Left cardiac atrium (tissue), 4 donors: ENCODE measurements at places on chromosomes 11 and 22.

DNA sequence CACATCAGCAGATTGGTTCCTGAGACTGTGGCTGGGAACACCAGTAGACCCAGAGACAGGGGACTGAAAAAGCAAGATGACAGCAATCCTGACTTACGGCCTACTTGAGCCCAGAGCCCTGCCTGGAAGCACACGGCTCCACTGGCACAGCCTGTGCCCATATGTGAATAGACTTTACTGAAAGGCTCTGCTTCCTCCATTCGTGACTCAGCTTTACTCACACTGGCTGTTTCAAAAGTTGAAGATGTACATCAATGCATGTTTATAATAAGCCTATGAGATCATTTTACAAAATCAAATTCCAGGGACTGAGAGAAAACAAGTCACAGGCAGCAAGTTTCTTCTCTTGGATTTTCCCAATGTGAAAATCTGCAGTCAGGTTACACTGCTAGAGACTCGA, 134.6 kb upstream of the TEAD1 start:
- no peak for DNase-seq

GRCh38 chr11:66879000-66879399, 22.1 kb downstream of the LRFN4 start:
- DNase-seq = no peak

- DNase-seq = peak; percentile 53
These were observed 37.6 kb downstream of the ZNF195 start for GRCh38 chr11:3341298-3341697.

GRCh38 chr22:24685531-24686190, 82.7 kb downstream of the GGT1 start:
- peak; percentile 47 for DNase-seq

GRCh38 chr11:10350334-10350733, 45.5 kb downstream of the ADM start:
- DNase-seq = no peak

DNA sequence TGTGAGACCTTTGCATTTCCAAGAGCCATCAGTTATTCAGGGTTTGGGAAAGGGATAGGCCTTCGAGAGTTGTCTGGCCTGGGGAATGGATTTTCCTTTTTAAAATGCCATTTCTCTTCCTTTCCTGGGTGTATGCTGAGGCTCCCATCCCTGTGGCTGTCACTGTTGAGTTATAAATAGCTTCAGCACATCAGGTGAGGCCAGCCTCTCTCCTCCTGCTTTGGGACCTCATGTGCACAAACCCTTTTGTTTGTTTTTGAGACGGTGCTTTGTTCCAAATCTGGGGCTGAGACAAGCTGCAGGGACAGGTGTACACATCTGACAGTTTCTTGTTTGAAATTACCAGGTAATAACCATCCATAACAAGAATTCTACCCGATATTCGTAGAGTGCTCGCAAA, 1.3 kb downstream of the TEF start:
- no peak for DNase-seq

- no peak for DNase-seq
These were observed 149.6 kb upstream of the MTNR1B start for GRCh38 chr11:92819830-92820229.

DNA sequence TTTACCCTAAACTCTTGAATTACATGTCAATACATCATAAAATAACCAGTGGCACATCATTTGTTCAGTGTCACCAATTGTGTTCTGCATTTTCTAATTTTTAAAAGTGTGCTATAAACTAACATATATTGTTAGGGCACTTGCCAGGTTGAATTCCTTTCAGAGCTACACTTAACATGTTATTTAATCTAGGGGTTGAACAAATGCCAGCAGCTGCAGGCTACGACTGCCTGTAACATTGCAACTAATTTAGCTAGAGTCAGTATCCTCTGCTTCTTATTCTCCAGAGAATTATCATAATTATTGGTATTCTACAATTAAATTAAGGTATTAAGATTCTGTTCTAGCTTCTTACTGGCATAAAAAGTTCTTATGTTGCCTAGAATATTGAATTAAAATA, 46.4 kb upstream of the ARHGAP42 start:
- no peak for DNase-seq

DNA sequence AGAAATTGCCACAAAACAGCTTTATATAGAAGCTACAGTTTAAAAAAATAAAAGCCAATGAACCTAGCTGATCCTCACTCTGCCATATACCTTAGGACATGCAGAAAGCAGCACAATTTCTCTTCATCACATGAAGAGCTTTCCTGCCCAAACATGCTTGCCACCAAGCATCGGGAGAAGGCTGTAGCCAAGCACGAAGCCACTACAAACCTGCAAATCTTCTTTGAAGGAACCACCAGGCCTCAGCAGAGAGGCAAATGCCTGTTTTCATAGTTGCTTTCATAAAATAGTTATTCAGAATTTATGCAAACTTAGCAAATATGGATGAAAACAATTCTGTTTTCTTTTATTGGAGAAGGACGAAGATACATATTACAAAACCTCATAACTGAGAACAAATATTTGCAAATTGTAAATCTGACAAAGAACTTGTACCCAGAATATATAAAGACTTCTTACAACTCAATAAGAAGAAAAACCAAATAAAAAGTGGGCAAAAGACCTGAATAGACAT, 100.3 kb downstream of the RBFOX2 start:
- DNase-seq = no peak

DNA sequence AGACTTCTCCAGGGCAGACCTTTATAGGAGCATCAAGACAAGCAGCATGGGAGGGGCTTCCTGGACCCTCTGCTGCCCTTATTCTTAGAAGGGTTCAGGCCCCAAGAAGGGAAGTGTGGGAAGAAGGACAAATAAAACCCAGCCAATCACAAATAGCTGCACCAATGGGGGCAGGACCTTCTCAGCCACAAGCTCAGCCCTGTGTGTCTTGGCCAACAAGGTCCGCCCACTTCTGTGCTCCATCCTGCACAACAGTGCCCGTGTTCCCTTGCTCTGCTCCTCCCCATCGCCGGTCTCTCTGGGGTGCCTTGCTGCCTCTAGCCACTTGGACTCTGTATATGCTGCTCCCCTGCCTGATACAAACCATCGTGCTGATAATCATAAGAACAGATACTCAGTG, 86.1 kb downstream of the NAT10 start:
- no peak for DNase-seq

DNA sequence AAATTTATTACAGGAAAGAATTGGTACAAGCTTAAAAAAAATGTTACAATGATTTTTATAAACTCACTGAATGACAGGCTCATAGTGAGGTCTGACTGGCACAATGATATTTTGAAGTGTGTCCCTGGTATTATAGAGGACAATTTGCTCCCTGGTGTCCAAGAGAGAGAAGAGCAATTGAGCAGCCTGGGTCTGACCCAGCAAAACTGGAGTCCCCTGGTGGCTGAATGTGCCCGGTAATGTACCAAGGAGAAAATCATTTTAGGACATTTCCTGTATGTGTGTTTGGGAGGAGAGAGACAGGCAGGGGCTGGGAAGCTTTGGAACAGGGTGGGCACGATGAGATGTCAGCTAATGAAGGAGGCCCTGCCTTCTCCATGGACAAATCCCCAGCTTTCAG, 125.3 kb downstream of the APOL5 start:
- DNase-seq = peak; percentile 32

- no peak for DNase-seq
These were observed 2.8 kb downstream of the MTNR1B start for GRCh38 chr11:92972248-92972647.

- no peak for DNase-seq
These were observed 27.8 kb downstream of the LGR4 start for GRCh38 chr11:27444801-27445215.

DNA sequence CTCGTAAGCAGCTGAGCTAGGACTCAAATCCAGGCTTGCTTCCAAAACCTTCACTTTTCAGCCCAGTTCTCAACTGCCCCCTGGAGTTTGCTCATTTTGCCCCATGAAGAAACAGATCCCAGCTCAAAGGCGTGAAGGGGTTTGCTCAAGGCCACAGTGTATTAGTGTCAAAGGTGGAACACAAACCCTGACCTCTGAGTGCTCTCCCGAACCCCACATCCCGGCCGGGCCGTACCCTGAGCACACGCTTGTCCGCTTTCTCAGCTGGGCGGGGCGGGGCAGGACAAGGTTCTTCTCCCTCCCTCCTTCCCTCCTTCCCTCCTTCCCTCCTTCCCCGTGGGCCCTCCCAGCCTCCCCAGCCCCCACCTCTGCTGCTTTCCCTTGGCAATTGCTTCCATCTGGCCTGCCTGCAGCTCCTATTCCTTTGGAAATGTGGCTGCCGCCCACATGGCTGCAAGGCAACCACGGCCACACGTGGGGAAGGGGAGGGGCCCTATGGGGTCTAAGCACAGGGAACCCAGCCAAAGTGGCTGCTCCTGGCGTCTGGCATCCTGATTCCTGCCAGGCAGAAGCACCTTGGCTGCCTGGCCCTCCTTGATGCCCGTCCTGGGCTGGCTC, 4.1 kb downstream of the ST3GAL4 start:
- peak; percentile 83 for DNase-seq

GRCh38 chr22:36341640-36342041, 46.1 kb downstream of the MYH9 start:
- no peak for DNase-seq

DNA sequence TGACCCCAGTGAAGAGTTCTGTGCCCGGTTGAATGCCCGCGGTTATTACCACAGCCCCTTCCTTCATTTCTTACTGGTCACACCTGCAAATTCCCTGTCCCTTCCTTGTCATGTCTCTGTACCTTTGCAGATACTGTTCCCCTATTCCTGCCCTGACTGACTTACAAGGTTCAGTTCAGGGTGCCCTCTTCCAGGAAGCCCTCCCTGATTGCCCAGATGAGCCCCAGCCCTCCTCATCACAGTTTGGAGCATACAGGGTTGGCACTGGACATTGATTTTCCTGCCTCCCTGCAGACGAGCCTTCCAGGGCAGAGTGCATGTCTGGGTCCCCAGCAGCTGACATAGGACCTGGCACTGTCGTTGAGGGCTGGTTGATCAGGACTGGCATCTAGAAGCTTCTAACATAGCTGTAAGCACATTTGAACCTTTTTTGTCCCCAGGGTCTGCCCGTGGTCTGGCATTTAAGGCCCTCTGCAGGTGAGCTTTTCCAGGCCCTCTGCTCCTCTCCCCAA, 70.4 kb upstream of the SHISAL1 start:
- DNase-seq = peak; percentile 0

- DNase-seq = no peak
These were observed 19.9 kb upstream of the MYOD1 start for GRCh38 chr11:17699147-17700114.

GRCh38 chr11:100232006-100232405, 455.1 kb upstream of the ARHGAP42 start:
- DNase-seq = no peak

- peak; percentile 86 for DNase-seq
These were observed 60.4 kb downstream of the ST3GAL4 start for GRCh38 chr11:126415669-126416420.

DNA sequence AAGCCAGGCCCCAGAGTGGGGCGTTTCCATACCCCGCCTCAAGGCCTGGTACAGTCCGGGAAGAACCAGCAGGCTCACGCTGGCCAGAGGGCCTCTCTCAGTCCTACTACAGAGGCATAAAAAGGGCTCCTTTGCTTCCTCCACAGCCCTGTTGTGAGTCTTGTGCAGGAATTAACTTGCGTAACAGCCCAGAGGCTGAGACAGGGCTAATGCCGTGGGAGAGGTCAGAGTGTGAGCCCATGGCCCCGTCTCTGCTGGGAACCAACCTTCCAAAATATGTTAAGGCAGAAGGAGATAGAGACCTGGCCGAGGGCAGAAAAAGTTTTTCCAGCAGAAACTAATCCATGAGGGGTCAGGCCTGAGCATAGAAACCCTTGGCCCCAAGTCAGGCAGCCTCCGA, 19.9 kb upstream of the TMEM184B start:
- no peak for DNase-seq
